NT2/D1 (cell line): ENCODE measurements at places on chromosomes 1 and 21.

DNA sequence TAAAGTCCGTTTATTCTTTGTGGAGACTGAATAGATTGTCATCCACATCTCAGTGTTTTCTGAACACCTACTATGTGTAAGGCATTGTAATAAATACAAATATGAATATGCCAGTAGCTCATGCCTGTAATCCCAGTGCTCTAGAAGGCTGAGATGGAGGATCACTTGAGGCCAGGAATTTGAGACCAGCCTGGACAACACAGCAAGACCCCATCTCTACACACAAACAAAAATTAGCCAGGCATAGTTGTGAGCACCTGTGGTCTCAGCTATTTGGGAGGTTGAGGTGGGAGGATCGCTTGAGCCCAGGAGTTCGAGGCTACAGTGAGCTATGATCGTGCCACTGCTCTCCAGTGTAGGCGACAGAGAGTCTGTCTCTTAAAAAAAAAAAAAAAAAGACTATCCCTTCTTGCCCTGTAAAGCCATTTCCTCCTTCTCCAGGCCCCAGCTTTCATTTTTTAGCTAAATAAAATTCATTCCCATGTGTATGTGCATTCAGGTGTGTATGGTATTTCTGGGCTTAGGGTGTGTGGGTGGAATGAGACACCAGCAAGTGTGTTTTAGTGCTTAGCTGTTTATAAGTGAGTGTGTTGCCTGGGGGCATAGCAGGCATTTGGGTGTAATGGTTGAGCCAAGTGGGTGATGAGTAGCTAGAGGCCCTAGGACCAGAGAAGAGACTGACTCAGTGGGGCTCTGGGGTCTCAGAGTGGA lies 7.8 kb downstream of the CELSR2 start:
- DNase-seq: no peak

DNA sequence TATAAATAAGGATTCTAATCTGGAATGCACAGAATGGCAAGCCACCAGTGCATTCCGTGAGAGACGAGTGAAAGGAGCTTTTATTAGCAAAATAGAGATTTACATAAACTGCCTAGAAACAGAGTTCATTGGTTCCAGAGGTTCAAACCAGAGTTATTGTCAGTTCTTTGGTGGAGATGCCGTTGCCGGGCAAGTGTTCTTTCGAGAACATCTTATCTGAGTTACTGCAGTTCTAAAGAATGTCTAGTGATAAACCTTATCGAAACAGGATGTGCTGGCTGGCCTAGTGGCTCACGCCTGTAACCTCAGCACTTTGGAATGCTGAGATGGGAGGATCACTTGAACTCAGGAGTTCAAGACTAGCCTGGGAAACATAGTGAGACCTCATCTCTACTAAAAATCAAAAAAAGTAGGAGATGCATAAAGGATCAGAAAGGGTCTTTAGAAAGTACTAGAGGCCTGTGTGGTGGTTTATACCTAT lies 19.9 kb upstream of the EVI5 start:
- DNase-seq: no peak

- no peak for DNase-seq
These were observed 15.5 kb downstream of the BLZF1 start for GRCh38 chr1:169383449-169383848.

DNA sequence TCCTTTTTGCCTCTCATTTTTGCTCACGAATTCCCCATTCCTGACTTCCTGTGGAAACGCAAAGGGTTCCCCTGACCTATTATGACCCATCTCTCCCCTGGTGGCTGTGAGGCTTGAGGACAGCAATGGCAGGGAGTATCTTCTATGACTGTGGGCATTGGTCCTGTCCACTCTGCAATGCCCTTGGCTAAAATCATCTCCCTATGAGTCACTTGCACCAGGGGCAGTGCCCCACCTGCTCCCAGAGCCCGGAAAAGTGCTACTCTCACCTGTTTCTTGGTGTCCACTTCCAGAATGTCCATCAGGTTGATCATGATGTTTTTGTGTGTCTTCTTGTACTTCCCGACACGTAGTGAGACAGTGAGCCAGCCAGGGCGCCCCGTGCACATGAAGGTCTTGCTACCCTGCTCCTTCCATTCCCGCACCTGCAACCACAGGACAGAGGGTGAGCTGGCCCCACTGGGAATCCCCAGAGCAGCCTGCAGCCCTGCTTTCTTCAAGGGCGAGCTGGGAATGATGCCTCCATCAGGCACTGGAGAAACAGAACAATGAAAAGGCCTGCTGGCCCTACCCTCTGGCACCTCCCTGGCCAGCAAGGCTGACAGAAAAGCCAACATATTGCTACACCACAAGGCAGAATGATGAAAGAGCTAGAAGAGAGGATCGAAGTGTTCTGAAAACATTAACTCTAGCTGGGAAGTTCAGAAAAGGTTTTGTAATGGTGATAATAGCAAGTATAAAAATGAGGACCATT lies 3.5 kb downstream of the DHCR24 start:
- DNase-seq: no peak

GRCh38 chr1:62530516-62531154 lies 66.7 kb upstream of the ANGPTL3 start:
- peak; percentile 62 for DNase-seq

GRCh38 chr1:15983275-15983674 lies 7.4 kb upstream of the ZBTB17 start:
- no peak for DNase-seq

DNA sequence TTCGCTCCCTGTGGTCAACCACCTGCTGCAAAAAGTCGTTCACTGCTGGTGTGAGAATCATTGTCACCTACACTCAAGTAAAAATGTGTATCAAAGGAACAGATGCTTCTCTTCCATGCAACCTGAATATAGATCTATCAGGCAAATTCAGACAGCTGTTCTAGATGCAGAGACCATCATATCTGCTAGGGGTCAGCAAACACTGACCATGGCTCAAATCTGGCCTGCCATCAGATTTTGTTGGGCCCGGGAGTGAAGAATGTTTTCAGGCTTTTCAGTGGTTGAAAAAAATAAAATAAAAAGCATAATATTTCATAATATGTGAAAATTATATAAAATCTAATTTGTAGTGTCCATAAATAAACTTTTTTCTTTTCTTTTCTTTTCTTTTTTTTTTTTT lies 199.6 kb downstream of the RGS7 start:
- no peak for DNase-seq

GRCh38 chr1:11320153-11320936 lies 47.3 kb downstream of the UBIAD1 start:
- peak; percentile 28 for DNase-seq

GRCh38 chr1:228488818-228489674 lies 1.9 kb downstream of the RNF187 start:
- no peak for DNase-seq

GRCh38 chr1:170734412-170735175 lies 70.7 kb downstream of the PRRX1 start:
- DNase-seq: no peak

DNA sequence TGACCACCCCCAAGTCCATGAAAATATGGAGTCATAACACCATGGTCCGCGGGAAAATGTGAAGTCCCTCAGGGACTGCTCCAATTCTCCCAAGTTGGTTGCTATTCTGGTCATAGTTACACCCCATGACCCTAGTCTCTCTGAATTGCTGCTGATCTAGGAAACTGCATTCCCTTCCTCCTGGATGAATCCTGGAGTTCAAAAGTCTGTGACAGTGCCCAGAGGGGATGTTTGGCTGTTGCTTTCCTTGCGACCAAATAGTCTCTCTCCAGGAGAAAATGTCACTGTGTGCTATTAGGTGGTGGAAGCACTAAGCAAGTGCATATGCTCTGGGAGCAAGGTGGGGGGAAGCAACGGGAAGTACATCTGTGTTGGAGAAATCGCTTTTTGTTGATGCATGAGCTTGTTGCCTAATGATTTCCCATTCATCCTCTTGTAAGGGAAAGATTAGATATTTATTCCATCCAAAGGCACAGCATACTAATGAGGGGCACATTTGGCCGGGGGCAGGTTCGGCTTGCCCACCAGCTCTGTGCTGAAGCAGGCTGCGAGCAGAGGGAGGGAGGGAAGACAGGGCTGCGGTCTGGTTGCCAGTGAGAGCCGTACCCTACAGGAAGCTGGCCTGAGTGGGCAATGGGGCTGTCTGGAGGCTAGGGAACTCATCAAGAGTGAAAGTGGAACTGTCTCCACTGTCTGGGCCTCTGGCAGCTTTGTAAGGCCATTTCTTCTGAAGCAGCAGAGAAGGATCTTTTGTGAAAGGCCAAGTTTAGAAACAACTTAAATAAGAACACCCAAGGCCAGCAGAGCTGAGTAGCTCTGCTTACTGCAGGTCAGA lies 27.2 kb downstream of the SYT6 start:
- DNase-seq: no peak

- DNase-seq: no peak
These were observed 38.4 kb downstream of the PIK3CD start for GRCh38 chr1:9689971-9690381.

- no peak for DNase-seq
These were observed 33.6 kb downstream of the ACOT11 start for GRCh38 chr1:54581621-54582035.

GRCh38 chr1:175906370-175906769 lies 163.0 kb upstream of the TNR start:
- DNase-seq: no peak

GRCh38 chr1:108575375-108575774 lies 15.5 kb downstream of the EEIG2 start:
- DNase-seq: no peak

GRCh38 chr1:193539731-193540459 lies 353.5 kb upstream of the B3GALT2 start:
- no peak for DNase-seq

- no peak for DNase-seq
These were observed 91.2 kb downstream of the TRABD2B start for GRCh38 chr1:47906009-47906432.

- no peak for DNase-seq
These were observed 94.4 kb downstream of the DNM3 start for GRCh38 chr1:171935664-171936063.

- no peak for DNase-seq
These were observed 44.2 kb downstream of the RAB3B start for GRCh38 chr1:51946300-51946699.

DNA sequence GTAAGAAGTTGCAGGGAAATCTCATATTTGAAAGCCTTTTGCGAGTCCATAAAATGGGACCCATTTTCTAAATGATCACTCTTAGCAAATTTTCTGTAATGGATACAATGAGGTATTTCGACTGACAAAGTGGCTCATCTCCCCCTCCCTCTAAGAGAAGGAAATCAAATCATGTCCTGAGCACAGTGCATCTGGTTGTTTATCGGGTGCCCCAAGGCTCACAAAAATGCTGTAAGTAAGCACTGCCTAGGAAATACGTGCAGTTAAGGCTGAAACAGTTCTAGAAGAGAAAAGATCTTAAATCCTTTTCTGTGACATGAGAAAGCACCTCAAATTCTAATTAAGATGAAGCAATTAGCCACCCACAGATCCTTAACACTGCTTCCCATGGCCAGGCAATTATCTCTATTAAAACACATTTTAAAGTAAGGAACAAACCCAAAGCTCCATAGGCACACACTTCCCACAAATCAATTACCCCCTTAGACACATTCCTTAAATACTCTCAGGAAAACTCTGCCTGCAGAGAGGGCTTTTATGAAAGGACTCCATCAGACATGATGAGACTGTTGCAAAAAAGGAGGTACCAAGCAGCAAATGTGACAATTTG lies 216.3 kb downstream of the KCNH1 start:
- DNase-seq: no peak

GRCh38 chr21:19995253-19995652 lies 1003.0 kb upstream of the NCAM2 start:
- DNase-seq: no peak

DNA sequence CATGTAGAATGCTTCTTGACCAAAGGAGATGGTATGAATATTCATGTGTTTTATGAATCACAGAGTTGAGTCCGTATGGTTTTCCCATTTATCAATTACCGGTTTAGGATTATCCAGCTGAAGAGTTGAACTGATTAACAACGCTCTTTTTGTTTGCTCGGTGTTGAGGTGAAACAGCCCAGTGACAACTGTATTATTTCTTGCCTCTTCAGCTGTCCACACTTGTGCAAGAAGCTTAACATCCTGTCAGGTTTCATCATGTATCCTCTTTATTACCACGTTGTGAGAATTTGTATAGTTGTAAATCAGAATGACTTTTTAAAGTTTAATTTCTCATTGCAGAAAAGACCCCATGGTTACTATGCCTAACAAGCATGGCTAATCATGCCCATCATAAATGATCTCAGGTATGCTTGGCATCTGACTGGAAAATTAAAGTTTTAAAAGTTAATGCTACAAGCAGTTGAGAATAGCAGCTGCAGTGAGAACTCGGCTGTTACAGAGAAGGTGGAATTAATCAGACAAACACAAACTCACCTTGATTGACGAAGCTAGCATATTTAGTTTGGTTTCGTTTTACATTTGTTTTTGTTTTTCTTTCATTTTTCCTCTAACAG lies 563.2 kb upstream of the ADGRL2 start:
- DNase-seq: no peak
